ENCODE measurements at places on chromosomes 3 and 15.

DNA sequence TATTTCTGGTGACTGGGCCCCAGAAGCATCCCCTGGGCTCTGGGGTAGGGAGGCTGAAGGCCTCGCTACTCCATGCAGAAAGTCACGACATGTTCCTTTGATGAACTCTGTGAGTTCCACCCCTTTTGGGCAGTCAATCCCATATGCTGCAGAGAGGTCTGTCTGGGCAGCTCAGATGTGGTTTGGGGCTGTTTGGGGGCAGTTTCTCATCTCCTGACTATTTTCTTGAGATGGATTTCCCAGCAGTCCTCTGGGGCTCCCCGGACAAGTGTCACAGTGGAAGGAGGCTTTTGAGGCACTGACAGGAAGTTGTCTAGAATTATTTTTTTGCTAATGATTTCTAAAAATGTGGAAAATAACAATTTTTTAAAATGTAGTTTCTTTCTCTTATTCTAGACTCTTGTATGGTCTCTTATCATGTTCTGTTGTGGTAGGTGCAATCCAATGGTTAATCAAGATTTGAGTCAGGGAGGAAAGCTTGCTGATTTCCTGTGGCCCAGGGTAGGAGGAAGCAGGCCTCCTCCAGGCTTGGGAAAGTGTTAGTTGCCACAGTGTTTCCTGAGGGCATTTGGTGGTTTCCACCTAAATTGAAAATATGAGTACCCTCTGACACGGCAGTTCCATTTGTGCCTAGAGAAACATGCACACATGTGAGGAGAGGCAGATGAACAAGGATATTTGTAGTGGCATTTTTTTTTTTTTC, 19.9 kb upstream of the TATDN2 start:
- no peak for DNase-seq

GRCh38 chr3:71299160-71299559, 284.4 kb downstream of the FOXP1 start:
- DNase-seq, result no peak

GRCh38 chr15:52100807-52101442, 11.7 kb downstream of the BCL2L10 start:
- no peak for DNase-seq

DNA sequence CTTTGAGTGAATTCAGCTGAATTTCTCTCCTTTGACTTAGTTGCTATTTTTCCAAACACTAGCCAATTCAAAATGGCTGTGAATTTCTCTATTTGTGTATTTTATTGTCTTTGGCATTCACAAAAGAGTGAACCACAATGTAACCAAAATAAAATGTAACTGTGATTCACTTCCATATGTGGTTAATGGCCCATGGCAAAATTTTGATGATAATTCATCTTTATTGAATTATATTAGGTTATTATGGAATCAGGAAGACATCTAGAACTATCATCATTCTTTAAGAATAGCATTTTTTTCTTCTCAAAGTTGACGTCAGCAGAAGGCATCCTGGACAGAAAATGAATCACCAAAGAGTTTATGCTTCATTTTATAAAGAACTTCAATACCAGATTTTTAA, 705.3 kb upstream of the NAALADL2 start:
- no peak for DNase-seq

DNA sequence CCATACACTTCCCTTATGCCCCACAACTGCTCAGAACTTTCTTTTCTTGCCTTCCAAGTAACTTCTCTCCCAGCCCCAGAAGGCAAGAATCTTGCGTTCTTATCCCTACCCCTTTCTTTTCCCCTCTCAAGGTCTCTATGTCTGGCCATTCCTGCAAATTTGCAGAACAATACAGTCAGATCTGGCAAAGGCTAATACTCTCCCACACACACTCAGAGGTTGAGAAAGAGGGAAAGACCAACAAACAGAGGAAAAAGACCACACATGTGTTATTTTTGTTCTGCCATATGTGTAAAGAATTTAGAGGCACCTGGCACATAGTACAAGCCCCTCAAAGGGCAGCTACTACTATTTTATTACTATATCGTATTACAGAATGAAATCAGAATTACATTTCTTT, 25.7 kb downstream of the GJD2 start:
- DNase-seq, result no peak

DNA sequence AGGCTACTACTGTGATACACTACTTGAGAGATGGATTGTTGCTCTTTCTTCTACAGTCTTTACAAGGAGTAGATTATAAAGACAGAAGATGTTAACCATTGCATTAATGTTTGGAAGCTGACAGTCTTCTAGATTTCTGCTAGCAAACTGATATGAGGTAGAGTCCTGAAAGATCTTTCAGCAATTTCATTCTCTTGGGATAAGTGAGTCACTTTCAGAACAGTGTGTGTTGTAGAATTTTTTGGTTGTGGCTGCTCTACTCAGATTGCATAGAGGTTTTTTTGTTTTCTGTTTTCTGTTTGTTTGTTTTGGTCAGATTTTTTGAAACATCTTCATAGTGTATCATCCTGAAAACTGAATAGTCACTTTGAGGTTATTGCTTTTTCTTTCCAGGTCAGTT, 17.1 kb downstream of the TNFSF10 start:
- no peak for DNase-seq

DNA sequence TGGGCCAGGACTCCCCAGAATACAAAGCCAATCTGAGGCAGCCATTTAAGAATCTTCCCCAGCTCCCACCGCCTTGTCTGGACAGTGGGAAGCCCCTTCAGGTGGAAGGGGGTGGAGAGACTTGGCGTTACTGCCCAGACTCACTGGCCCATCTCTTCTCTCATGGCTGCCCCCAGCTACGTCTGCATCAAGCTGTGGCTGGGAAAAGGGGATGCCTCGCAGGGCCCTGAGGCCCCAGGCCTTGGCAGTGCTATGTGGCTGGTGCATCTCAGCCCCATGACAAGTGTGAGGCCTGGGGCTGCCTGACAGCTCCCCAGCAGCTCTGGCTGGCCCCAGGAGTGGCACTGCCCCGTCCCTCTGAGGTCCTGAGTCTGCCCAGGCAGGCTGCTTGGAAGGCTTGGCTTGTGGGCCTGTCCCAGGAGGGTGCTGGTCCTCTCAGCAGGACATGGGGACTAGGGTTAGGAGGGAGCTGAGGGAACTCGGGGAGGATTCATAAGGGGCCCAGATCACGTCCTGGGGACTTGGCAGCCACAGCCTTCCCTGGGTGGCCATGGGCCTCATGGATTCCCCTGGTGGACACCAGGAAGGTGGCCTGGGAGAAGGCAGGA, 20.2 kb upstream of the SLC41A3 start:
- DNase-seq, result no peak

GRCh38 chr3:48129921-48130320, 58.3 kb downstream of the CDC25A start:
- no peak for DNase-seq

GRCh38 chr3:15512166-15512565, 9.3 kb downstream of the COLQ start:
- no peak for DNase-seq

DNA sequence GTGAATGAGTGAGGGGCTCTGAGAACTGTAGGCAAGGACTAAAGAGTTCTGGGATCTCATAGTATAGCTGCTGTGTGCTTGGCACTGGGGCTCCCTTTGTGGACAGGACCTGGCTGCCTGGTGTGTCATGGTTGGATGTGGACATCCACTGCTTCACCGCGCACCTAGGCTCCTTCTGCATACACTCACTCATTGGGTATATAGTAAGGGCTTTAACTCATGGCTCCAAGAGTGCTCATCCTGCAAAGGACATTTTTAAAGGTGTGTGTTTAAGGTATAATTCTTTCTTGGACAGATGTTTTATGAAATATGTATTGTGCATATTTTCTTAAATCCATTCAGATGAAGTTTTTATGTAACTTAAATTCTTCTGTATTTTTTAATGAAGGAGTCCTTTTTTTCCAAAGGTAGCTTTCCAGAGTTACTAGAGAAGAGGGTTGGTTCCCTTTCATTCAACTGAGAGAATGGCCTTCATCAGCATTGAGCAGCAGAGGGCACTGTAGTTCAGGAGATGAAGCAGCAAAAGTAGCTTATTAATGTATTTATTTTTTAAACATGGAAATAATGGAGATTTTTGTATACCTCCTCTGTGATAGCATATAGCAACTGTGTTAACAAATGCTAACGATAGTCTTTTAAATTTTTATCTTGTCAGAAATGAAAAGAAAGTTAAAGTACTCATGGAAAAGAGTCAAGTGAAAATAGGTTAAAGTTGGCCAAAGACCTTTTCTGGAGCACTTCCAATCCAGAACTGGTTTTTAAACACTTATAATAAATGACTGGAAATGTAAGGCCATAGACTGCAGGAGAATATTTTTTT, 25.2 kb downstream of the OXNAD1 start:
- no peak for DNase-seq

GRCh38 chr3:139617672-139618268, 60.0 kb downstream of the NMNAT3 start:
- DNase-seq, result no peak

DNA sequence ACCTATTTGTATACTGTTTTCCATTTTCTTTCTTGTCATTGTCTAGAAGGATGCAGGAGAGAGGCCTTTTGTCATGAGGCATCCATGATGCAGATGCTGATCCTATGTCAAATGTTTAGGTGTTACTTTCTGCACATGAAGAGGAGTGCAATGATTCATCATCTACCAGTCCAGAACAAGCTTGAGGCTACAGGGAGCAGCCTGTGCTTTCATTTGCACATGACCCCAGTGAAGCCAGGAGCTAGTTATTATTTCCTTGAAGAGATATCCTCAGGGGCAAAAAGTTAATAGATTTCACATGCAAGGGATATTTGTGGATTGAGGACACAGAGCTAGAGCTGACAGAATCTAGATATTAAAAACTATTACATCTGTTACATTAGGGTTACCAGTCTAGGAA, 204.4 kb upstream of the TGFBR2 start:
- DNase-seq, result no peak

DNA sequence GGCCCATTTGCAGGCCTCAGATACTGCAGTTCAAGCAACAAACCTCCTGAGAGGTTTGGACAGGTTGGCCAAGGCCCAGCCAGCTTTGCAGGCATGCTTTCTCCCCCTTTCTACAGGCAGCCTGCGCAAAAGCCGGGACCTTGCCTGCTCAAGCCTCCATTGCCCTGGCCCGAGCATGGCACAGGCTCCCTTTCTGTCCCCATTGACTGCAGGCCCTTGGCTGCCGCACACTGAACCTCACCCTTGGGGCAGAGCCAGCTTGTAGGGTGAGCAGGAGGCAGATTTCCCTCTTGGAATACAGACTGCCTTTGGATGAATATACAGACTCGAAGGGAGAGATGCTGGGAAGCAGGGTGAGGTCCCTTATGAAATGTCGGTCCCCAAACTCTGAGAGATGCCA, 461.7 kb upstream of the PROK2 start:
- DNase-seq, result no peak

GRCh38 chr3:64908251-64908685, 220.5 kb upstream of the ADAMTS9 start:
- no peak for DNase-seq

GRCh38 chr3:39279745-39280517, at the start of gene CX3CR1:
Gene CX3CR1, minus strand, starts transcription at chr3:39280036. Its CDS starts 13,527 bp downstream, at chr3:39266509.
- DNase-seq, result no peak

- DNase-seq, result peak; percentile 38
Measured at GRCh38 chr3:146218880-146219866, 31.7 kb downstream of the PLSCR4 start.

GRCh38 chr3:170178651-170179050, 2.9 kb downstream of the PHC3 start:
- no peak for DNase-seq

DNA sequence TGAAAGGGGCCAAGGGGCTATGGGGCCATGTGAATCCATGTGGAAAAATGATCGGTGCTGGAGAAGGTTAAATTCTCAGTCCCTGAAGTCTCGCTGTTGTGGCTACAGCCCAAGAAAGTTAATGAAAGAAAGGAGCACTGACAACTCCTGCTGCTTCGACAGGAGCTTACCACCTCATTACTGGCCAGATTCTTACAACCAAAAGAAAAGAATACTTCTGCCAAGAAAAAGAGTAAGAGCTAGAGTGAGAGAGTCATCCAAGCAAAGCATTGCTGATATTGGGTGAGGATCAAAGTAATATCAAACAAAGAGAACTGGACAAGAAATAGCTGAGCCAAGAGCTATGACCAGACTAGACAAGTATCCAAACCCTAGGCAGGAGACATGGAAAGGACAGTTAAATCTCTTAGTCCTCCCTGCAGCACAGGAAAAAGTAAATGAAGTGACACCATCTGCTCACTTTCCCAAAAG, 348.4 kb upstream of the PLSCR5 start:
- DNase-seq, result no peak

DNA sequence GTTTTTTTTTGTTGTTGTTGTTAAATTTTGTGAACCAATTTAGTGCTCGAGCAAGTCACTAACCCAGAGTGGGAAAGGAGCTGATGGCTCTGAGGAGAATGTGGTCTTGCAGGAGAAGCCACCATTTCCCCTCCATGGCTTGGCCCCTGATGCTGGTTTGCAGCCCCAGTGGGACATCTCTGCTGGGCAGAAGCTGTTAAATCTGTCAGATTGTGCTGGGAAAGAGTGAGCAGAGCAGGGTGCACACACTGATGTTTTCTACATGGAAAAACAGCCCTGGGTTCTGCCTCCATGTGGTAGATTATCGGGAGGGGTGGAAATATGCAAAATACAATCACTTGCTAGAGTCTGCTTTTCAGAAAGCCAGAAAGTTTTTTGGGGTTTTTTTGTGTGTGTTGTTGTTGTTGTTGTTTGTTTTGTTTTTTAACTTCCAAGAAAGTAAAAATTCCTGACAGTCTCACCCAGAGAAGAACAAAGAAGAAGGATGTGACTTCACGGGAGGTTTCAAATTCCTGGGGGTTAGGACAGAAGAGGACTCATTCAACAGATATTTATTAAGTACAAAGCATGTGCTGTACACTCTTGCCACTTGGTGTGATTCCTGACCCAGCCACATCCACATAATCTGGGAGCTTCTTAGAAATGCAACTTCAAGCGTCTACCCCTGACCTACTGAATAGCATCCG, 133.7 kb downstream of the FOXB1 start:
- peak; percentile 91 for DNase-seq

DNA sequence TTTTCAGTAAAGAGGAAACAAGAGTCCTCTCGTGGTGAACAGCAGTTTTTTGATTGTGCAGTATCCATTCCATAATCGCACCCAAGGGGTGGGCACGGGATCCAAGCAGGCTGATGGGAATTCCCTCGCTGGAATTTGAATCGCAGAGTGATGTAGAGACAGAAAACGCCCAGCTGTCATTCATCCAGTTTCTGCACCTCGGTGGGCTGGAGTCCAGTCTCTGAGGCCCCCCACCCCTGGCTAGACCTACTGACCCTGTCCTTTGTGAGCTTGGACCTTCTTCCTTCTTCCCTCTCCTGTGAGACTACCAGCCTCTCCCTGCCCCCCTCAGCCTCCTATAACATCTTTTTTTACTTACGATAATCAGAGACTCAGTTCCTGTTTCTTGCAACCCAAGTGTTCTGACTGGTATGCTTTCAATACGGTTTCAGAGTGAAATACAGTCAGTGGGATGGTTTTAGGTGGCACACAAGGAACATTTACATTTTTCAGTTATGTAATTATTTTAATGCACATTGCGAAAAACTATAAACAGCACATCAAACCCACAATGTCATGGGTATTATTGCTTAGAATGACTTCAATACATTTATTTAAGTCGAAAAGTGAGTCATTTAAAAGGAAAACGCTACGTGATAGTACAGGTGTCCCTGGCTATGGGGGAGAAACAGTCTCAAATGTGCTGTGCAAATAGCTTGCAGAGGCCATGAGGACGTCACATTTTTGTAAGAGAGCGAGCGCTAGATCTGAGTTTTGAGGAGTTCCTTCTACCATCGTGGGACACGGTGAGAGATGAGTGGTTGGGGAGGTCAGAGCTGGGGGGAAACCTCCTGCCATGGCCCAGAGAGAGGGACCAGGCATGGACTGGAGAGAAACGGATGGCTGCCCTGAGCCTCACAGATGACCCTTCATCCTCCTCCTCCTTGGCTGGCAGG, 37.5 kb upstream of the CHST2 start:
- DNase-seq, result no peak
